Activated T-helper 2 cell treated with anti-CD3 and anti-CD28 coated beads, Interferon-gamma antibody, Interleukin-2, Interleukin-4, amounts not matched to agents 10 μg/mL and 5 μg/mL and 100 μg/mL, durations not matched to agents 14 hours and 24 hours and 36 hours (primary cell): ENCODE measurements at places on chromosomes 2 and 18.

- DNase-seq = no peak
These were observed 167.3 kb downstream of the SEPTIN10 start for GRCh38 chr2:109446278-109447131.

- DNase-seq = no peak
These were observed 8.2 kb downstream of the BCL2 start for GRCh38 chr18:63311118-63312018.

DNA sequence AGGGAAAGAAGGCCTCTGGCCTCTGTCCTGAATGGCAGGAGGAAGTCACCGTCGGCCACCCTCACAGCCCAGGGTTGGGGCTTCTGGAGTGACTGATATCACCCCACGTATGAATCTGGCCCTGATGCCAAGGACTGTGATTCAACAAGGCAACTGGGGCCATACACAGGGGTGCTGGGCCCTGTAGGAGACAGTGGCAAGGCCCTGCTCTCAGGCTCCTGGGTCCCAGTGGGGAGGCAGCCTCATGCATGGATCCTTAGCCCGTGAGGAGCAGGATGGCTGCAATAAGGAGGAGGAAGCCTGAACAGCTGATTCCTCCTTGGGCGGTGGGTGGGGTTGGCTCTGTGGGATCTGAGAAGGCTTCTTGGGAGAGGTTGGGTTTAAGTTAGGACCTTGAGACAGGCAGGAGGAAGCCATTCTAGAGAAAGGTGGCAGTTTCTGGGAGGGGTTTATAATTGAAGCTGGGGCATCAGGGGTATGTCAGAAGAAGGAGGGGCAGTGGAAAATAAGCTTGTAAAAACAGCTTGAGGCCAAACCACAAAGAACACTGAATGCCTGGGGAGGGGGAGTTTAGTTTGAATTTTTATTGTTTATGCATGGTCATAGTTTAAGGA, 42.8 kb upstream of the LAPTM4A start:
- no peak for DNase-seq

DNA sequence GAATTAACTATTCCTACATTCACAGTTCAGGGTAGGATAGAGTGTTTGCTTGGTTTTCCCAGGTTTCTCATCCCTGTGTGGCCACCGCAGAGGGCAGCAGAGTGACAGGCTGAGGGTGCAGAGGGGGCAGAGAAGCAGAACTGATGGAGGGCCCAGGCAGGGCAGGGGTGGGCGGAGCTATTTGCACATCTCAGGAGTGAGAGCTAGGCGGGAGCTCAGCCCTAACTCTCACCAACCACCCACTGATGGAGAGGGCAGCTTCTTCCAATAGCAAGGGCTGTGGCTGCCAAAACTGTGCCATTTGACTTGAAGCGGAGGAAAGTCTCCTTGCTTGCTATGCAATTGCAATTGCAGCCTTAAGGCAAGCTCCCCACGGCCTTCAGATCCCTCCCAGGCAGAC, 12.0 kb upstream of the DARS1 start:
- DNase-seq = no peak

DNA sequence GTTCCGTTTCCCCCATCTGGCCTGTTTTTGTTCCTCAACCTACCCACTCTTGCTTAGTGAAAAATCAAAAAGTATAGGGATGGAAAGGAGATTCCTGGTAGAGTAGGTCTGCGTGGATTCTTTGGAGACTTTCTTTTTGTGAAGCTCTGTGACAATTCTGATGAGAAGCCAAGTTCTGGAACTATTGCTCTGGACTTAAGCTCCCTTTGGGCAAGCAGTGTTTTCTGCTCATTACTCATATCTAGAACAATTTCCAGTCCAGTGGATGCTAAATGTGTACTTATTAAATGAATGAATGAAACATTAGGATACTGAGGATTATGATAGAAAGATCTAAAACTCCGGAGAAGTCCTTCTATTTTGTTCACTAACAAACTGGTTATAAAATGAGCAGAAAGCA, 76.5 kb downstream of the SOCS6 start:
- DNase-seq = no peak

DNA sequence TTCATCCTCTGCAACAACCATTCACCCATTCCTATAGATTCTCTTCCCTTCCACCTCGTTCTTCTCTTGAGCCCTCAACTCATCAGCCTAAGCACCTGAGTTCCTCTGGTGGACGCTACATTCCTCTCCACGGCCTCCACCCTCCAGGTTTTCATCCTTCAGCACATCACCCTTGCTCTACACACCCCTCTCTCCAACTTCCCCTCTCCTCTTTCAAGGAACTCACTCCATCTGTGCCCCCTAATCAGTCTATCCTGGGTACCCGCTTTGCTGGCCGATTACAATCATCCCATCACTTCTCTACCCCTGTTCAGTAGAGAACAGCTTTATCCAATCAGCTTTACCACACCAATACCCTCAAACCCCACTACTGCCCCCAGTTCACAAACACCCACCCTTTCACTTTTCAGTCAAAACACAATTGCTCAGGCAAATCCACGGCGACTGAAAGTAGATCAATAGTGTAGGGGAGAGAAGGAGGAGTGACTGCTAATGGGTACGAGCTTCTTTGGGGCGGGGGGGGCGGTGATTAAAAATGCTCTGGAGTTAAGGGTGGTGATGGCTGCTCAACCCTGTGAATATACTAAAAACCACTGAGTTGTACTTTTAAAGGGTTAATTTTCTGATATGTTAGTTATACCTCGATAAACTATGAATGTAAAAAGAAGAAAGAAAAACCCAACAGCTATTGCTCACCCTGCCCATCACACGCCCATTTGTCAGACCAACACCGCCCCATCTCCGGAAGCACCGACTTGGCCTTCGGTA, 857 bp downstream of the DYM start:
- DNase-seq = no peak
